Naive B cell (primary cell): ENCODE measurements at places on chromosomes 3 and 15. TPM values are rescaled to one million over a fixed set of nuclear protein-coding genes. Genes with fewer than 3 reads are reported as not detected.
A peak's percentile ranks its signal among the peaks of the same experiment; 100 is the strongest.

DNA sequence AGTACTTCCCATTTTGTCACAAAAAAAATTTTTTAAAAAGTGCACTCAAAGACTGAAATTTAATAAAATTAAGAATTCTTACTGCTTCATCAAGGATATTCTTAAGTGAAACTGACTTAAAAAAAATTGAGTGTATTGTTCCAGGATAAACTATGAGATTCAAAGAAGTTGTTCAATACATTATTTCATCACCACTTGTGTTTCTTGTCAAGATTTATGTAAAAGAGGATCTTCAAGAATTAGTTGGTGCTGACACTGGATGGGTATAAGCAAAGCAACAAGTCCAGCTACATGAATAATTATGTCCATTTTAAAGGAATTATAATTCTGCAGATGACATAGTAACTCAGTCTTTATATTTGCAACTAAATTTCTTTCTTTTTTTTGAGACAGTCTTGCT is 4.3 kb upstream of the AP4E1 start:
- H3K27me3 ChIP-seq, result no peaks in the 10 kb centered on the region
- H3K4me3 ChIP-seq, result no peak overlapping the region
- peaks cover 4% of the 10 kb centered on the region for H3K4me1 ChIP-seq

DNA sequence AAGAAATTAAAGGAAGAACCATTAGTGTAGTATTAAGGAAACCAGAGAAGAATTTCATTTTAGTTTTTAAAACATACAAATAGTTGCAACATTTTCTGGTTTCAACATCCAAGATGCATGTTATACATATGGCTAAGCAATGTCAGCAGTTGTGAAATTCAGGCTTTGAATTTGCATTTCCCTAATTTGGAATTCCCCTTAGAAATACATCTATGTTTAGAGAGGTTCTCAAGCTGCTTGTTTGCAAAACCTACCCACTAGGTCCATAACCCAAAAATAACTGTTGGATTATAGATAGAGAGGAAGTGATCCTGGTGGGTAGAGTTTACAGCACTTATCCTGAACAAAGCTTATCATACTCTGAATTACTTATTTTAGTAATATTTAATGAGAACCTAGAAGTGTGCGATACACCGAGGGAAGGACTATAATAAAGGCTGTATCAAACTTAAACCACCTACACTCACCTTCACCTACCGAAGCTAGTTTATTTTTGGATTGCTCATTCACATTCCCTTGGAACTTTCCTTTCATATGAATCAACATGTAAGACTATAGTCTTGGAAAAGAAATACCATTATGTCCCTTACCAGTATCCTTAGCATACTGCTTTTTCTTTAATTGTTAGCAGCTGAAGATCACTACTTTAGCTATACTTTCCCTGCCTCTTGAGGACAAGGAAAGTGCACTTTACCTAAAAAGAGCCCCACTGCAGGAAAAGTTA is 60.6 kb downstream of the CHAC1 start:
- peak overlapping the region; percentile 58 for H3K27ac ChIP-seq
- H3K4me1 ChIP-seq, result peaks cover 19% of the 10 kb centered on the region
- DNase-seq, result peak; percentile 2
- peaks cover 11% of the 10 kb centered on the region for H3K36me3 ChIP-seq
- no peak overlapping the region for H3K4me3 ChIP-seq
- no peaks in the 10 kb centered on the region for H3K27me3 ChIP-seq

DNA sequence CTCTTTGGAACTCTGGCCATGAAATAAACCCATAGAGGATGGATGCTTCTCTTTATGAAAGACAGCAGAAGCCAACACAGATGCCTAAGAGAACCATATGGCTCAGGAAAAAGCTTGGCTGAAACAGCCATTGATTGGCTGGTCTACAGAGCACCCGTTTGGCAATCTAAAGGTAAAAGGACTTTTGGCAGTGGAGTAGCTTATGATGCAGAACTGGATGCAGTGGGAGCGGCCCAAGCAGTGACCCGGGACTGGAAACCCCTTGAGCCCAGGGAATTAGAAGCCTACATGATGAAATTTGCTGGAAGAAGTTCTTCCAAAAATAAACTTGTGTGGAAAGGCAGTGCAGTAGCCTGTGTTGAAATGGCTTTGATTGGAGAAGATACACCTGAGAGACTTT is 360.2 kb downstream of the NR2F2 start:
- DNase-seq, result no peak
- no peak overlapping the region for H3K27ac ChIP-seq
- no peaks in the 10 kb centered on the region for H3K36me3 ChIP-seq
- no peak overlapping the region for H3K4me3 ChIP-seq

GRCh38 chr3:144754076-144754783 is 782.6 kb downstream of the DIPK2A start:
- H3K4me3 ChIP-seq, result no peak overlapping the region
- H3K27me3 ChIP-seq, result no peaks in the 10 kb centered on the region
- no peaks in the 10 kb centered on the region for H3K4me1 ChIP-seq
- no peaks in the 10 kb centered on the region for H3K36me3 ChIP-seq

- peaks cover 45% of the 10 kb centered on the region for H3K4me1 ChIP-seq
- DNase-seq, result peak; percentile 51
- no peak overlapping the region for H3K27ac ChIP-seq
- H3K4me3 ChIP-seq, result no peak overlapping the region
- peaks cover 8% of the 10 kb centered on the region for H3K36me3 ChIP-seq
Observed at GRCh38 chr15:77118882-77119321, 48.0 kb upstream of the TSPAN3 start.

- H3K27me3 ChIP-seq, result no peaks in the 10 kb centered on the region
- H3K36me3 ChIP-seq, result no peaks in the 10 kb centered on the region
- no peak for DNase-seq
- H3K4me3 ChIP-seq, result no peak overlapping the region
- H3K27ac ChIP-seq, result peak overlapping the region; percentile 99
Observed at GRCh38 chr15:41930221-41930866, 36.5 kb upstream of the SPTBN5 start.

- DNase-seq, result no peak
- no peak overlapping the region for H3K27ac ChIP-seq
- no peak overlapping the region for H3K4me3 ChIP-seq
- peaks cover 5% of the 10 kb centered on the region for H3K4me1 ChIP-seq
- H3K36me3 ChIP-seq, result peaks cover 4% of the 10 kb centered on the region
Observed at GRCh38 chr3:23981955-23982354, 36.9 kb downstream of the NR1D2 start.

- H3K4me3 ChIP-seq, result no peak overlapping the region
- peaks cover 6% of the 10 kb centered on the region for H3K27me3 ChIP-seq
- no peak overlapping the region for H3K27ac ChIP-seq
- H3K4me1 ChIP-seq, result peaks cover 6% of the 10 kb centered on the region
Observed at GRCh38 chr3:100465892-100466777, 26.3 kb upstream of the TMEM45A start.

DNA sequence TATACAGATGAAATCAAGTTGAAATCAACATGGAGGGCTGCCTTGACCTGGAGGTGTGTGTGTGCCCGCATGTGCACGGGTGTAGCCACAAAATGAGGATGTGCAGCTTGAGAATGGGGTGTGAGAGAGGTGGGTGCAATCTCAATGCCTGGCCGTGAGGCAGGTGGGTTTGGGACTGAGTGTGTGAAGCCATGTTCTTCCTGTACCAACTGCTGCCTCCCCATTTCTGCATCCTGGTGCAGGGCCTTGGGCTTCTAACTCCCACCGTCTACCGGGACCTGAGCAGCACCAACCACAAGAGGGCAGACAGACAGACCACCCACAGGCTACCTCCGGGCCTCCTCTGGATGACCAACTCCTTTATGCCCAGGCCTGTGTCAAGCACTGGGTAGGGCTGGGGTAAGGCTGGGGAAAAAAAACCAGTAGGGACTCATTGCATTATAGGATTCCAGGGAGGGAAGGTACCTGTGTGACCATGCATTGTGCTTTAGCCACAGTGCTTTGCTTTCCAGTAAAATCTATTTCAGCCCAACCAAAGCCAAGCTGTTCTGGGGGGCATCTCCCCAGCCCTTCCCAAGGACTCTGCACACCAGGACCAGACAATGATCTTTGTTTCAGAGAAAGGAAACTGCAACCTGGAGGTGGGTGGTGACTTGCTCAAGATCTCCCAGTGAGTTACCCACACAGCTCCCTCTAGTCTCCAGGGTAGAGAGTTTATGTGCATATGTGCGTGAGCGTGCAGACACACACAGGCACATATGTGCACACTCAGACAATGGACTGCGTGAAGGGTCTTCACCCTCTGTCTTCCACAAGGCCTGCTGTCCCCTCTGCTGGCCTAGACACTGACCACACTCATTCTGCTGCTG is 162.2 kb upstream of the TLE3 start:
- no peaks in the 10 kb centered on the region for H3K27me3 ChIP-seq
- DNase-seq, result peak; percentile 53
- no peak overlapping the region for H3K27ac ChIP-seq
- no peaks in the 10 kb centered on the region for H3K36me3 ChIP-seq
- peaks cover 65% of the 10 kb centered on the region for H3K4me1 ChIP-seq
- H3K4me3 ChIP-seq, result peak overlapping the region; percentile 78

DNA sequence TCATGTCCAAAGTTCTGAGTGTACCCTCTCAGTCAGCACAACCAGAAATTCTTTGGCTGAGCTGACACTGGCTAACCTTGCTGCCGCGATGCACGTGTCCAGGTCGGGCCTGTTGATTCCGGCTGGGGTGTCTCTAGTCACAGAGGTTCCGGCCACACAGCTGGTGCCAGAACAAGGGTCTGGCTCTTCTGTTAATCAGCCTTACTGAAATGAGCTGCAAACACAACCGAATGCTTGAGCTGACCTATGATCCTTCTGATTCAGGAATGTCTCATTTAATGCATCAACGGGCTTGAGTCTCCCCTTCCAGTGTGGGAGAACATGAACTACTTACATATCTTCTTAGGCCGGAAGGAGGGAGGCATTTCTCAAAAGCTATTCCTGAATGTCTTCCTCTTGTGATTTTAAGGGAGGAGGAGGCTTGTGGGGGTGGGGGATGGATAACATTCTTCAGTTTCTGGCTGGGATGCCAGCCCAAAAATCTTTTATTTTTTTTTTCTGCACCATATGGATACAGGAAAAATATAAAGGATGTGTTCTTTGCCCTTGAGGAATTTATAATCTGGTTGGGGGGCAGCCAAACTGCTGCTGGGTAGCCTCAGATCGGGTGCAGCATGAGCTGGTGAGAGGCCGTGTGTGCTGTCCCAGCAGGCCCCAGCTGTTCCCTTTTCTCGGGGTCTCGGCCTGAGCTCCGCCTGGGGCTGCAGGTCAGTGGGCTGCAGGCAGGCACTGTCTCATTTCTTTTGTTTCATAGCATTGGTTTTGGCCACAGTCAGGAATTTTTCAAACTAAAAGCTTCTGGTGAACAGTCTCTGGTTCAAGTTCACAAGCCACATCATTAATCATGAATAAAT is 319.1 kb upstream of the TBL1XR1 start:
- H3K4me1 ChIP-seq, result no peaks in the 10 kb centered on the region
- no peaks in the 10 kb centered on the region for H3K36me3 ChIP-seq
- H3K4me3 ChIP-seq, result no peak overlapping the region

DNA sequence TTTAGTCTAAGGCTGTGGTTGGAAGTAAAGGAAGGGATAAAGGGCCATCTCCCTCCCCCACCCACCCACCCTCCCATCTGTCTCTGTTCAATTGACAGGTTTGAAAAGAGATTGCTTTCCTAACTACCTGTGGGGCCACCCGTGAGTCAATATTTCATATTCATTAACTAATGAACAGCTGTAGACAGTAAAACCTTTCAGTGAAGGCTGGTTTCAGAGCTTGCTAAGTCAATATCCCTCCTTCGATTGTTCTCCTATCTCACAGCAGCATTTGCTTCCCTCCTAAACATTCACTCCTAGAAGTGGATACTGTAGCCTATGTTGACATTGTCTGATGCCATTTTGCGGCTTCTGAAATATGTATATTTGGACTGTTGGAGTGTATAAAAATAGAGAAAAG is 85.9 kb upstream of the SYNPR start:
- H3K4me3 ChIP-seq, result no peak overlapping the region
- no peak overlapping the region for H3K27ac ChIP-seq
- H3K4me1 ChIP-seq, result no peaks in the 10 kb centered on the region
- no peak for DNase-seq
- no peaks in the 10 kb centered on the region for H3K36me3 ChIP-seq

GRCh38 chr3:48429317-48429959 is 448 bp downstream of the PLXNB1 start:
- H3K27me3 ChIP-seq, result peaks cover 21% of the 10 kb centered on the region
- peaks cover 10% of the 10 kb centered on the region for H3K4me1 ChIP-seq
- no peak overlapping the region for H3K27ac ChIP-seq
- DNase-seq, result peak; percentile 59

DNA sequence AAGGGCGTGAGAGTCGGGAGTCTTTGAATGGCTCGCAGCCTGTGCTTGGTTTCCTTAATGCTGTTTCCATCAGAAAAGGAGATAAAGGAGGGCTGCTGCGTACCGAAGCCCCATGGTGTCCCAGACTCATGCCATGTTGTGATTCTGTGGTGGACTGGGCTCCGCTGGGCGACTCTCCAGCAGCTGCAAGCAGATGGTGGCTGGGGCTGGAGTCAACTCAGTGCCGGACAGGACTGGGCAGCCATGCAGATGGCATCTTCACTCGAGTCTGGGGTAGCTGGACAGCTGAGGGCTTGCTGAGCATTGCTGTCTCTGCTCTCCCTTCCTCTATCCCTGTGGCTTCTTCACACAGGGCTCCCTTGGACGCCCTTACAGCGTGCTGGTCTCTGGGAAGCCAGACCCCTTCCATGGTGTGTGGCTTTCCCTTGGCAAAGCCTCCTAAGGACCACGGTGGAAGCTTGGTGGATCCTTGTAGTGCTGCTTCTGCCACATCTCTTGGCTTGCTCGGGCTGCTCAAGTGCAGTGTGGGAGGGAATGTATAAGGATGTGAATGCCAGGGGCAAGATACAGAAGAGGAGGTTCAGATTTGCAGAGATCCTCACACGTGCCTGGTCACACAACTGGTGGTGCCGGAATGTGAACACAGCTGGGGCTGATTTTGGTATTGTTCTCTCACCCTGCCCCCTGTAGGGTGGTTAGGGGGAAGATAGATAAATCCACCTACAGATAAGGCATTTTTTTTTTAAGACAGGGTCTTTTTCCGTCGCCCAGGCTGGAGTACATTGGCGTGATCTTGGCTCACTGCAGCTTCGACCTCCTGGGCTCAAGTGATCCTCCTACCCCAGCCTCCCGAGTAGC is 9.0 kb downstream of the NIPA1 start:
- DNase-seq, result no peak
- H3K4me3 ChIP-seq, result peak overlapping the region; percentile 40
- no peaks in the 10 kb centered on the region for H3K27me3 ChIP-seq
- H3K36me3 ChIP-seq, result no peaks in the 10 kb centered on the region
- no peak overlapping the region for H3K27ac ChIP-seq
- peaks cover 81% of the 10 kb centered on the region for H3K4me1 ChIP-seq

GRCh38 chr3:152328841-152329240 is 60.1 kb downstream of the MBNL1 start:
- H3K27me3 ChIP-seq, result no peaks in the 10 kb centered on the region
- H3K4me3 ChIP-seq, result peak overlapping the region; percentile 51
- H3K36me3 ChIP-seq, result peaks cover 16% of the 10 kb centered on the region
- no peak overlapping the region for H3K27ac ChIP-seq
- no peak for DNase-seq

Gene CCR9
- polyA plus RNA-seq, result 2.0 TPM

Gene SLC9C1
- not detected for polyA plus RNA-seq

Gene CPNE9
- polyA plus RNA-seq, result not detected

Gene SOX2
- polyA plus RNA-seq, result not detected

Gene GHSR
- not detected for polyA plus RNA-seq

Gene DAPK2
- polyA plus RNA-seq, result 0.82 TPM

Gene CX3CR1
- polyA plus RNA-seq, result 1.1 TPM

Gene GOLGA8T
- polyA plus RNA-seq, result not detected
